Heart right ventricle (tissue), 16 donors: ENCODE measurements at places on chromosomes 1 and 21.

GRCh38 chr1:93330196-93330595 is 15.5 kb upstream of the DR1 start:
- no peaks in the 10 kb centered on the region for H3K36me3 ChIP-seq
- no peak overlapping the region for H3K4me3 ChIP-seq
- no peaks in the 10 kb centered on the region for H3K27me3 ChIP-seq
- DNase-seq = no peak
- no peak overlapping the region for H3K27ac ChIP-seq

- peaks cover 12% of the 10 kb centered on the region for H3K36me3 ChIP-seq
- no peaks in the 10 kb centered on the region for H3K27me3 ChIP-seq
- H3K4me3 ChIP-seq = no peak overlapping the region
Observed at GRCh38 chr1:93678491-93678890, 3.1 kb downstream of the BCAR3 start.

DNA sequence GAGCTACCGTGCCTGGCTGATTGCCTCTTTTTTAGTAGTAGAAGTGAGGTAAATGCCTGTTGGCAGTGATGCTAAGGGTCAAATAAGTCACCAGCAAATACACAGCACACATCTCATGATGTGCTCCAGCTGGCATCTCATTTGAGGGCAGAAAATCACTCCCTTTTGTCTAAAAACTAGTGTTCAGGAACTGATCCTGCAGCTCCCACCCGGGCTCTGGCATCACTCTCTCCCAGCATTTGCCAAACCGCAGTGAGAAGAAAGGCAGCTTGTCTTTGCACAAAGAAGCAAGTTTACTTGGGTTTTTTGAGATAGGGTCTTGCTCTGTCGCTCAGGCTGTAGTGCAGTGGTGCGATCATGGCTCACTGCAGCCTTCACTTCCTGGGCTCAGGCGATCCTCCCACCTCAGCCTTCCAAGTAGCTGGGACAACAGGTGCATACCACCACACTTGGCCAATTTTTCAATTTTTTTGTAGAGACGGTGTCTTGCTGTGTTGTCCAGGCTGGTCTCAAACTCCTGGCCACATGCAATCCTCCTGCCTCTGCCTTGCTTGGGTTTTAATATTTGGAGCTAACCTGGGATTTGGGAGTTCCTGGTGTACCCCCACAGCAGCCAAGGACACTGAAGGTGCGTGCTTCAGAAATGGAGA is 4.1 kb downstream of the RBP7 start:
- H3K27ac ChIP-seq = no peak overlapping the region
- no peaks in the 10 kb centered on the region for H3K36me3 ChIP-seq
- peaks cover 11% of the 10 kb centered on the region for H3K27me3 ChIP-seq
- H3K4me3 ChIP-seq = no peak overlapping the region
- DNase-seq = no peak

GRCh38 chr1:247111259-247111699 is 7.1 kb upstream of the ZNF669 start:
- H3K36me3 ChIP-seq = no peaks in the 10 kb centered on the region
- H3K27me3 ChIP-seq = no peaks in the 10 kb centered on the region
- H3K27ac ChIP-seq = peak overlapping the region; percentile 81
- peak overlapping the region; percentile 70 for H3K4me3 ChIP-seq
- DNase-seq = peak; percentile 39

DNA sequence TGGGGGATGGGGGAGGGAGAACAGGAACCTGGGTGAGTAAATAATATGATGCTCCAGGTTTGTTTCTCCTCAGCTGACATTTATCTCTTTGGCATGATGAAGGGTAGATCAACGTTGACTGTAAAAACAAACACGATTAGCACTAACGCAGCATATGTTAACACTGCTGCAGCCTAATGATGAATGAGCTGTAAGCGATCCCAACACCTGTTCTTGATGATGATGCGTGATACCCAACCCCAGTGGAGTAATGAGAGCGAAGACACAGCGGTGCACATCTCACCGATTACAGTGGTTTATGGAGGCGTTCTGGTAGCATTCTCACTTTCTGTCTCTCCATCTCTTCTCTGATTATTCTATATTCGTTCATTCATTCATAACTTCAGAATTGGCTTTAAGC is 640.4 kb downstream of the USP25 start:
- H3K27me3 ChIP-seq = no peaks in the 10 kb centered on the region
- no peak overlapping the region for H3K4me3 ChIP-seq
- DNase-seq = no peak
- H3K27ac ChIP-seq = no peak overlapping the region
- no peaks in the 10 kb centered on the region for H3K36me3 ChIP-seq

DNA sequence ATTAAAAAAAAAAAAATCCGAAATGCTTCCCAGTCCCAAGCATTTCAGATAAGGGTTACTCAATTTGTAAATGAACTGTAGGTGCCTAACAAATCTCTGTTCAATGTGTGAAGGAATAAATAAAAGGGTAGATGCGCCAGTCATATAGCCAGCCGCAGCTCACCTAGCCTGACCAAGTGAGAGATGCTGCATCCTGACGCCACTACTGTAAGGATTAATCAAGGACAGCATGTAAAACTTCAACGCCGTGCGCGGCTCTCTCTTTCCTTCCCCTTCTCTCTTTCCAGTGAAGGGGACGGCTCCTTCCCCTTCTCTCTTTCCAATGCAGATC is 441 bp downstream of the PPT1 start:
- peaks cover 43% of the 10 kb centered on the region for H3K4me1 ChIP-seq
- H3K27me3 ChIP-seq = peaks cover 11% of the 10 kb centered on the region
- peaks cover 7% of the 10 kb centered on the region for H3K36me3 ChIP-seq
- DNase-seq = no peak

DNA sequence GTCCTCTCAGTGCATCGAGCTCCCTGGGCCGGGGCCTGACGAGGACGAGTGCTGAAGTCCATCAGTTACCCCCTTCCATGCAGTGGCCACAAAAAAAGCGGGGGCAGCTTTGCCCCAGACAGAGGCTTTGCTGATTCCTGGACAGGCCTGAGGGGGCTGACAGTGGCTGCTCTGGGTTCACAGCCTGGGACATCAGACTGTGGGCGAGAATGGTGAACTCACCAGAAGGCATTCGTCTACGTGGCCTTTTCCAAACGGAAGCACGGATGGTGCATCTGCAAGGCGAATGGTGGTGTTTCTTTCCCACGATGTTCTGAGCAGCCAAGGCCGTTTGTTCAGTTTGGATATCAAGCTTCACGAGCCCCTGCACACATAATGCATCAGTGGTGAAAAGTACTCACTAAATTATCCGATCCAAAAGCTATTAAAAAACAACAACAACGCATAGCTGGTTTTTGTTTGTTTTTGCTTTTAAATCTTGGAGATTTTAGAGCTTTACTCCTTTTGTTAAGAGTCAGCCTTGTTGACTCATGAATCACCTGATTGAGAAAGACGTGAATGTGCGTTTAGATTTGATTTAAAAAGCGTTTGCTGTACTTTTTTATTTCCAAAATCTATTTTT is 6.3 kb upstream of the ZBTB21 start:
- H3K27me3 ChIP-seq = no peaks in the 10 kb centered on the region
- no peak for DNase-seq
- H3K36me3 ChIP-seq = no peaks in the 10 kb centered on the region
- no peak overlapping the region for H3K4me3 ChIP-seq
- no peaks in the 10 kb centered on the region for H3K4me1 ChIP-seq
- no peak overlapping the region for H3K27ac ChIP-seq

DNA sequence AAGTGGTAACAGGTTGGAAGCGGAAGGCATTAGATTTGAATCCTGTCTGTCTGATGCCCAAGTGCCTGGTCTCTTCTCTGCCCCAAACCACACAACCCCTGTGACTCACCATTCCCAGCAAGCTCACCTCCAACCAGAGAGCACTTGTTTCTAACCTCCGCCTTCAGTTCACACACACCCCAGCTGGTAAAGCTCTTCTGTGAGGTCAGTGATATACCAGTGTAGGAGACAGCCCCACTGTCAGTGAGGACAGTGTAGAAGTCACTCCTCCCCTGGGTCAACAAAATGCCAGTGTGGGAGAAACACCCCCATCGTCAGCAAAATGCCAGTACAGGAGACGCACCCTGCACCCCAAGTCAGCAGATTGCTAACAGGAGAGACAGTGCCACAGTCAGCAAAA is 2.6 kb downstream of the RIMS3 start:
- no peaks in the 10 kb centered on the region for H3K27me3 ChIP-seq
- no peaks in the 10 kb centered on the region for H3K36me3 ChIP-seq

GRCh38 chr1:157992833-157993146 is 655 bp upstream of the KIRREL1 start:
- peaks cover 13% of the 10 kb centered on the region for H3K27me3 ChIP-seq
- no peaks in the 10 kb centered on the region for H3K36me3 ChIP-seq
- H3K4me3 ChIP-seq = peak overlapping the region; percentile 90
- peaks cover 18% of the 10 kb centered on the region for H3K4me1 ChIP-seq
- peak; percentile 13 for DNase-seq

DNA sequence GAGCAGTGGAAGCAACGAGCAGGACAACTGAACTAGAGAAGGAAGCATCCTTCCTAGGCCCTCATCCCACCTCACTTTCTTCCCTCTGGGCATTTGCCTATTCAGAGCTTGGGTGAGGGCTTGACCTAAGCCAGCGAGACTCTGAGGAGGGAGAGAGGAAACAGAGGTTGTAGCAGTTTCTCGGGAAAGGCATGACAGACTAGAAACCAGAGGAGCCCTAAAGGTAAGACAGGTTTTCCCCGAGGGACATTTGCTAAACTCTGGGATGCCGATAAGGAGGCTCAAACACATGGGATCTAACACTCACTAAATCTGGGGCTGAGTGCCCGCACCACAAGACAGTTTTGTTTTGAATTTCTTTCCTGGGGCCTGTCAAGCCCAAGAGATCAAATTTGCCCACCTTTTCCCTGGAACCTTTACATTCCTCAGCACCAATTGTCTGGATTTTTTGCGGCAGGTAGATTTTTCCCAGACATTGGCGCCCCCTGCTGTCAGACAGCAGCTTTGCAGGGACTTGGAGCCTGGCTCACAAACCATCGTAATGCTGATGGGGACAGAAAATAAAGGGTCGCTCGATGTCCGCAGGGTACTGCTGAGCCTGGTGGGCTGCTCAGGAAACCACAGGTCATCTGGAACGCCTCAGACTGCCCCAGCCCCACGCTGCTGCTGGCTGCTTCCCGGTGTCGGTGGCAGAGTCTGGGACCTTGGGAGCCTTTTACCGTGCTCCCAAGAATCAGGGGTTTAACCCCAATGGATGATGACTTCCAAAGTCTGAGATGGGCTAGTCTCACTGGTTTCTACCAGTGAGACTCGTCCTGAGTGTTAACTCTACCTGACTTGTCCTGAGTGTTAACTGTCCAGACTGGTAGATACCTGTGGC is 23.4 kb upstream of the TSPAN2 start:
- H3K27ac ChIP-seq = no peak overlapping the region
- H3K27me3 ChIP-seq = no peaks in the 10 kb centered on the region
- H3K4me3 ChIP-seq = no peak overlapping the region
- H3K36me3 ChIP-seq = no peaks in the 10 kb centered on the region
- peak; percentile 23 for DNase-seq
- no peaks in the 10 kb centered on the region for H3K4me1 ChIP-seq

GRCh38 chr21:19590044-19590443 is 1186.5 kb upstream of the TMPRSS15 start:
- no peak overlapping the region for H3K27ac ChIP-seq
- H3K4me3 ChIP-seq = no peak overlapping the region
- no peak for DNase-seq
- no peaks in the 10 kb centered on the region for H3K27me3 ChIP-seq
- H3K4me1 ChIP-seq = no peaks in the 10 kb centered on the region
- H3K36me3 ChIP-seq = no peaks in the 10 kb centered on the region

GRCh38 chr1:41723786-41724185 is 194.9 kb downstream of the HIVEP3 start:
- no peak overlapping the region for H3K4me3 ChIP-seq
- H3K4me1 ChIP-seq = peaks cover 5% of the 10 kb centered on the region
- no peak for DNase-seq
- no peaks in the 10 kb centered on the region for H3K27me3 ChIP-seq
- H3K27ac ChIP-seq = peak overlapping the region; percentile 15

- peaks cover 35% of the 10 kb centered on the region for H3K27me3 ChIP-seq
- no peak overlapping the region for H3K4me3 ChIP-seq
- DNase-seq = no peak
- H3K27ac ChIP-seq = no peak overlapping the region
Observed at GRCh38 chr1:5611851-5612250, 380.4 kb downstream of the NPHP4 start.

GRCh38 chr1:90318431-90318830 is 323.5 kb downstream of the ZNF326 start:
- no peaks in the 10 kb centered on the region for H3K27me3 ChIP-seq
- H3K4me3 ChIP-seq = no peak overlapping the region
- no peak overlapping the region for H3K27ac ChIP-seq
- DNase-seq = no peak

- H3K4me3 ChIP-seq = no peak overlapping the region
- no peaks in the 10 kb centered on the region for H3K27me3 ChIP-seq
- no peak for DNase-seq
- H3K36me3 ChIP-seq = no peaks in the 10 kb centered on the region
- H3K27ac ChIP-seq = no peak overlapping the region
Observed at GRCh38 chr1:197725976-197726375, 49.3 kb downstream of the DENND1B start.

- no peaks in the 10 kb centered on the region for H3K36me3 ChIP-seq
- no peaks in the 10 kb centered on the region for H3K4me1 ChIP-seq
- peaks cover 3% of the 10 kb centered on the region for H3K27me3 ChIP-seq
- no peak overlapping the region for H3K4me3 ChIP-seq
- DNase-seq = no peak
Observed at GRCh38 chr21:40563900-40564299, 283.1 kb downstream of the DSCAM start.

GRCh38 chr21:26847002-26847401 is 1.8 kb upstream of the ADAMTS1 start:
- H3K36me3 ChIP-seq = no peaks in the 10 kb centered on the region
- H3K27ac ChIP-seq = peak overlapping the region; percentile 94
- no peaks in the 10 kb centered on the region for H3K27me3 ChIP-seq
- H3K4me1 ChIP-seq = peaks cover 3% of the 10 kb centered on the region
- peak; percentile 20 for DNase-seq

- peak overlapping the region; percentile 25 for H3K4me3 ChIP-seq
- peaks cover 98% of the 10 kb centered on the region for H3K27me3 ChIP-seq
Observed at GRCh38 chr21:44709426-44710293, 1.7 kb downstream of the TSPEAR start.

- H3K4me3 ChIP-seq = peak overlapping the region; percentile 62
- DNase-seq = no peak
- no peaks in the 10 kb centered on the region for H3K36me3 ChIP-seq
- no peaks in the 10 kb centered on the region for H3K4me1 ChIP-seq
- H3K27ac ChIP-seq = peak overlapping the region; percentile 1
Observed at GRCh38 chr1:57422271-57423134, 1.4 kb downstream of the DAB1 start.
